ENCODE measurements at places on chromosomes 3 and 15.

- peak overlapping the region; percentile 52 for H3K4me3 ChIP-seq
- H3K4me1 ChIP-seq: peaks cover 9% of the 10 kb centered on the region
- H3K36me3 ChIP-seq: peaks cover 4% of the 10 kb centered on the region
- H3K27ac ChIP-seq: peak overlapping the region; percentile 30
- peak; percentile 22 for DNase-seq
These were observed 64.5 kb downstream of the ZNF148 start for GRCh38 chr3:125310623-125311081.

DNA sequence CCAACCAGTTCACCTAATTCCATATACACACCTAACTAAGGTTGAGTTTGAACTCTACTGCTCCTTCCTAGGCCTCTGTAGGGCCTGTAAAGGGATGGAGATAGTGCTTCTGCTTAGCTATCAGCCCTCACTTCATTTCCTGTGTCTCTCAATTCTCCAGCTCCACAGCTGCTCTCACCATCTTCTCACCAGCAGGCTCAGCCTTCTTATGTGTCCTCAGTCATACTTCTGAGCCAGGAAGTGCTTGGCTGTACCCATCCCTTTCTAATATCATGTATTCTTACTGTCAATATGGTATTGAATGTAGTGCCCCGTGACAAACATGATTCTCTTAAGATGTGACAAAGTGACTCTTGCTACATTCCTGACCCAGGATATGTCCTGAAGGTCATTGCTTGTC lies 116.9 kb downstream of the SLC9A9 start:
- H3K4me3 ChIP-seq: no peak overlapping the region
- no peak overlapping the region for H3K27ac ChIP-seq
- no peaks in the 10 kb centered on the region for H3K27me3 ChIP-seq
- no peaks in the 10 kb centered on the region for H3K36me3 ChIP-seq
- DNase-seq: no peak

GRCh38 chr3:14872706-14873105 lies 53.9 kb downstream of the FGD5 start:
- no peak overlapping the region for H3K4me3 ChIP-seq
- no peaks in the 10 kb centered on the region for H3K36me3 ChIP-seq
- no peaks in the 10 kb centered on the region for H3K27me3 ChIP-seq
- no peak overlapping the region for H3K27ac ChIP-seq

DNA sequence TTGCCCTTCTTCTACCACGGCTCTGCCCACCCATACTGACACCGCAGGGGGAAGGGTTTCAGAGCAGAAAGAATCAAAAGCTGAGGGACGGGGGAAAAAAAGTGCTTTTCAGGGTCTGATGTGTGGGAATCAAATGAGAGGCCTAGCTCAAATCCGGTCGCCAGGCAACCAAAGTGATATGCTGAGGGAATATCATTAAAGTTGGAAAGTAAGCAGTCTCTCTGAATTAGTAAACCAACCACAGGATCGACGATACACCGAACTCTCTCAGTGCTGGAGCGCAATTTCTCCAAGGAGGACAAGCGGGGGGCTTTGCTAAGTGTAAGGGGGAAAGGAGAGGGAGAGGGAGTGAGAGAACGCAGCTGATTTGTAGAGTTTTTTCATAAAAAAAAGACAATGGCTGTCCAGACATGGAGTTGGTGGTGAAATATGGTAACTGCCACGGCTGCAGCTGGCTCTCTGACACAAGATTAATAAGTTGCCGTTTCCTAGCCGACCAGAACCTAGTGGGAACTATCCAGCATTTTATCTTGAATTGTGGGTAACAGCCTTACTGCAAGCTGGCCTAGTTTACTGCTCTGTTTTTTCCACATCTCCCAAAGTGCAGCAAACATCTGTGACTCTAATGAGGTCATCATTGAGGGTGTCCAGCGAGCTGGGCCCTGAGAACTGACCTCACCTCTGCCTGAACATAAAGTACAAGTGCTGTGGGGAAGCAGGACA lies 530.2 kb downstream of the SOX2 start:
- no peak for DNase-seq
- no peak overlapping the region for H3K4me3 ChIP-seq
- no peaks in the 10 kb centered on the region for H3K4me1 ChIP-seq
- H3K27ac ChIP-seq: no peak overlapping the region
- no peaks in the 10 kb centered on the region for H3K36me3 ChIP-seq

DNA sequence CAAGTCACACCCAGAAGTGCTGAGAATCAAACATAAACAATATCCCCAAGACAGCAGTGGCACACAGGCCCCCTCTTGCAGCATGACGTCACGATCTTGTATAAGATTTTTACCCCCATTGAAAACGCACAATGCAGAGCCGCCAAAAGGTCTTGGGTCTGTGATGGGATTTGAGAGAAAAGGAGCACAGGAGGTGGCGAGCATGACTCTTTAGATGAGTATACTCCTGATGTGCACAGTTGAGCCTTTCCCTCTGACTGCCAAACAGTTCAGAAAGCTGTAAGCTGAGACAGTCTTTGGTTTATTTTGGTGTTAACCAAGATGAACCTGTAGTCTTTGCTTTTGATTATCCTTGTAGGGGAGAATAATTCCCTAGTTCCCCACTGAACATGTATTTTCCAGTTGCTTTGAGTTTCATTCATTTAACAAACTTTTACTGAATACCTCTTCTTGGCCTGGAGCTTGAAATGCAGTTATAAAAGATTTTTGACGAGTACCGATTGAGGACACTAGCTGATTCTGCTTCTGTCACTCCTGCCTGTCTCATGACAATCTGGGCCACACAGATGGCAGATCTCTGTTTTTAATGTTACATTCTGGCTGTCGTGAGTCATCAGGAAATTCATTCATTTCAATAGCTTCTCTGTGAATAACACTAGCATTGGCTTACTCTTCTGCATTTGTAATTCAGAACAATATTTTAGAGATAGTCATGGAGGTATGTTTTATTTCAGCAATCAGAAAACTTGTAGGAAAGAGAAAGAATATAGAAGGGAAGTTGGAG lies 28.9 kb downstream of the CFAP91 start:
- no peak overlapping the region for H3K27ac ChIP-seq
- H3K4me3 ChIP-seq: no peak overlapping the region
- no peaks in the 10 kb centered on the region for H3K27me3 ChIP-seq
- H3K36me3 ChIP-seq: no peaks in the 10 kb centered on the region
- no peaks in the 10 kb centered on the region for H3K4me1 ChIP-seq
- no peak for DNase-seq

DNA sequence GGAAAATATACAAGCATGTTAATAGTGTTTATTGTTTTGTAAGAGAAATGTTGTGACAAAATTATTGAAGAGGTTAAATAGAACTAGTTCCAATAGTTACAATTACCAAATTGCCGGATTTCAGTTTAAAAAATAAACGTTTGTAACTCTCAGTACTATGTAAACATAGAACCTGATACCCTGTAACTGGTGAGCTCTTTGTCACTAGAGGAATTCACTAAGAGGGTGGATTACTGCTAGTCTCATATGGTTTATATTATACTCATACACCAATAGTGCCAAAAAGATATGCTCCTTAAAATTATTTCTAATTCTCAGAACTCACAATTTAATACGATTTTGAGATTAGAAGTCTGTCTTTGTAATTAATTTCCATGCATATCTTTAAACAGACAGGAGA lies 7.6 kb upstream of the GMNC start:
- no peak for DNase-seq
- no peak overlapping the region for H3K27ac ChIP-seq
- no peaks in the 10 kb centered on the region for H3K4me1 ChIP-seq
- no peaks in the 10 kb centered on the region for H3K36me3 ChIP-seq

DNA sequence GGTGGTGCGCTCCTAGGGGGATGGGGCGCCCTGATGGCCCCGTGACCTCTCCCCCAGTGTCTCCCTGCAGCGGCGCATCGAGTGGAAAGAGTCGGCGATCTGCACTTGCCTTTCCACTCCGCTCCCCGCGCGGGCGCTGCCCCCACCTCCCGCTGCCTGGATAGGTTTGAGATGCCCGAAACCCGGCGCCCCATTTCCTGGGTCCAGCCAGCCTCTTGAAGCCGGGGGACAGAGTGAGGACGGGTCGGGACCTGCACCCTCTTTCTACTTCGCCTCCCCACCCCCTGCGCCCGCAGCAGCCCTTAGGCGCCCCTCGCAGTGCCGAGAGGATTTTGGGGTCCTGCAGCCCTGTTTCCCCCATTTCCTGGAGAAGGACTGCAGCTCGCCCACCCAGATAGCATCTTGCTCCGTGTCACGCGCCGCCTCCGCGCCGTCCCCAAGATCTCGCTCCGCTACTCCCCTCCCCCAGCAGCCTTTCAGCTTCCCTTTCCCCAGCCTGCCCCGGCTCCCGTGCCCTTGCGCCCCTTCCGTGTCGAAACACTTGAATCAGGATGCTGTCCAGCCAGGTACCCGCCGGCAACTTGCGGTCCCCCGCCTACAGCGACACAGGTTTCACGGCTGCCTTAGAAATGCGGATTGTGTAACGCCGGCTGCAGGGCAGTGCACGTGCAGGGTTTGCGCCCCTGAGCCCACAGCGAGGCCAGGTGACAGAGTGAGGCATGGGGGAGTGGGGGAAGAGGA lies 519 bp downstream of the ABHD6 start:
- no peak overlapping the region for H3K27ac ChIP-seq
- no peak for DNase-seq
- peaks cover 3% of the 10 kb centered on the region for H3K27me3 ChIP-seq
- H3K4me1 ChIP-seq: peaks cover 19% of the 10 kb centered on the region
- H3K4me3 ChIP-seq: peak overlapping the region; percentile 95

DNA sequence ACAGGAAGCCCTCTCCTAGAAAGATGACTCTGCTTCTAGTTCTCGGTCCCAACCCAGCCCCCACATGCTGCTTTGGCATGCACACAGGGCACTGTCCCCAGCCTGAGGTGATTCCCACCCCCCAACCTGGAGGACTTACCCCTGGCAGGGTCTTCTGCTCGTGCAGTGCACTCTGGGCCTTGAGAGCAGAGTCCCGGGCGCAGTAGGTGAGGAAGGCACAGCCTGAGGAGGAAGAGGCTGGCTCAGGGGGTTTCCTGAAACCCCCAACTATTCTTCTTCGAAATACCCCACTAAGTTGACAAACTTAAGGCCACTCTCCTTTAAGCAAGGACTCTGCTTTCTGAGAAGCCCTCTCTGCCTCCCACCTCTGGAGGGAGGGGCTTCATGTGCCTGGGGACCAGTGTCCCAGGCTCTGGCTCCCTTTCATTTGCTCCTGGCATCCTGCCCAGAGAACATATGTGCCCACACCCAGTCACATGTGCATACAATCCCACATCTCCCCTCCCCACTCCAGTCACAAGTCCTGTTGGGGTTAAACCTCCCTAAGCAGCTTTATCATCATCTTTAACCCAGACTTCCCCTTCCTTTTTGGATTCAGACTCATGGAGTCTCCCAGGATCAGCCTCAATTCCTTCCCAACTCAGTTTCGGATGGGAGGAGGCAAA lies 4.1 kb downstream of the CELF6 start:
- no peaks in the 10 kb centered on the region for H3K36me3 ChIP-seq
- H3K27me3 ChIP-seq: no peaks in the 10 kb centered on the region
- DNase-seq: no peak
- no peak overlapping the region for H3K27ac ChIP-seq
- H3K4me3 ChIP-seq: no peak overlapping the region

- H3K4me1 ChIP-seq: no peaks in the 10 kb centered on the region
- no peaks in the 10 kb centered on the region for H3K27me3 ChIP-seq
- no peak for DNase-seq
- no peak overlapping the region for H3K27ac ChIP-seq
- H3K36me3 ChIP-seq: no peaks in the 10 kb centered on the region
- H3K4me3 ChIP-seq: no peak overlapping the region
These were observed 203.2 kb upstream of the PPP2R3A start for GRCh38 chr3:135762188-135762856.

DNA sequence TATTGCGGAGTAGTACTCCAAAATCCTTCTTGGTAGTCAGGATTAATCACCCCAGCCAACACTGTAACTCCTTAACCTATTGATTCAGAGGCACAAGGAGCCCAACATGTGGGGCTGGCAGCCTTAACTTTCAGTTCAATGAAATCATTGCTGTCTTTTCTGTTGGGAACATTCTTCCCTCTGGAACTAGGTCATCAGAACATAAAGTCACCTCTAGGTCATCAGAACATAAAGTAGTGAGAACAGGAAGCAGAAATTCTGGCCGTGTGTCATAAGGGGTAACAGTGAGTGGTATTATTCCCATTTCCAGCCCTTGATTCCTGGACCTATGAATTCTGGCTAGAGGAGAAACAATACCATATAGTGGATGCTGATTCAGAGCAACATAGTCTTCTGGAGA lies 71.5 kb upstream of the TNIK start:
- no peak overlapping the region for H3K4me3 ChIP-seq
- DNase-seq: no peak

DNA sequence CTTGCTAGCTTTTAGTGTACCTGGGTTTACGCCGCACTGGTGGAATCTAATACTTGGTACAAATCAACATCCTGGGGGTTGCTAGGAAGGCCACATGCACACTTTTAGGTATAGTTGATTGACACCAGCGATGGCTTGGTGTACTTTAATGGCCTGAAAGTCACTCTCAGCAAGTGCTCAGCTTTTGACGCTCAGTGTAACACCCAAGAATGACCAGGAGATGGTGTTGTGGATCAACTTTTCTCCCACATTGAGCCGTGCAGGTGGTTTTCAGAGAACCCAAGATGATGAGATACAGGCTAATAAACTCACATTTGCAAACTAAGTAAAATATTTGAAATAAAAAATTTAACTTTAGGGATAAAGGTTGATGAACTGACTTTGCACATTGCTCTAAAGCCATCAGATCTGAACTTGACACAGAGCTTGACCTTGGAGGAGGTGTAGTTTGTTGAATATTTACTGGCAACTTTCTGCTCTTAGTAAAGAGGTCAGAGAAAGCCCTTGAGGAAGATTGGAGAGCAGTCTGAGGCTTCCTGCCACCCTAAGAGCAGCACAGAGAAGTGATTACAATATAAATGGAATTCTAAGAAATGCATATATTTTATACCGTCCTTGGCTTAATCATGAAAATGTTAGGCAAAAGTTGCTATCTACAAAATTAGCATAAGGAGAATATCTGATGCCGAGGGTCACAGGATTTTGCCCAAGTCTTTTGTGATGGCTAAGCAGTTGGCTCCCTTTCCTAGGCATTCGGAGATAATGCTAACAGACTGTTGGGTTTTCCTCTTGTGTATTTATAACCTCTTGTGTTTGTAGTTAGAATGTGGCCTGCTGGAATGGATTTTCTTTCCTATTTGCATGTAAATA lies 143.4 kb upstream of the RASGRP1 start:
- no peak for DNase-seq
- no peaks in the 10 kb centered on the region for H3K36me3 ChIP-seq
- no peaks in the 10 kb centered on the region for H3K4me1 ChIP-seq
- no peak overlapping the region for H3K4me3 ChIP-seq
- no peak overlapping the region for H3K27ac ChIP-seq

DNA sequence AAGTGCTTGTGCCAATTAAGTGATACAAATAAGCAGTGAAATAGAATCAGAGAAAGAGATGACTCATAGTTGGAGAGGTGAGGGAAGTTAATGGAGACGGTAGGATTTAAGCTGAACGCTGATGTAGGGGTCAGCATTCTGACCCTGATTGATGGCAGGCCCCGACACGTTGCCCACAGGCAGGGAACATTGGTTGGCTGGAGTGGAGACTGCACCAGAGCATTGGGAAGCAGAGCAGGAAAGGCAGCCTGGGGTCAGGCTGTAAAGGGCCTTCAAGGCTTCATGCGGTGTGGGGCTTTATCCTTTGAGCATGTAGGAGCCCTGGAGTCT lies 68.6 kb downstream of the DCUN1D1 start:
- no peak for DNase-seq
- peaks cover 8% of the 10 kb centered on the region for H3K36me3 ChIP-seq
- H3K27ac ChIP-seq: peak overlapping the region; percentile 16
- no peak overlapping the region for H3K4me3 ChIP-seq
- H3K4me1 ChIP-seq: peaks cover 23% of the 10 kb centered on the region
- H3K27me3 ChIP-seq: no peaks in the 10 kb centered on the region

GRCh38 chr3:9550999-9551398 lies 2.6 kb downstream of the LHFPL4 start:
- no peak overlapping the region for H3K4me3 ChIP-seq
- H3K4me1 ChIP-seq: peaks cover 7% of the 10 kb centered on the region
- H3K27ac ChIP-seq: no peak overlapping the region
